ENCODE measurements at places on chromosomes 12 and 14.

DNA sequence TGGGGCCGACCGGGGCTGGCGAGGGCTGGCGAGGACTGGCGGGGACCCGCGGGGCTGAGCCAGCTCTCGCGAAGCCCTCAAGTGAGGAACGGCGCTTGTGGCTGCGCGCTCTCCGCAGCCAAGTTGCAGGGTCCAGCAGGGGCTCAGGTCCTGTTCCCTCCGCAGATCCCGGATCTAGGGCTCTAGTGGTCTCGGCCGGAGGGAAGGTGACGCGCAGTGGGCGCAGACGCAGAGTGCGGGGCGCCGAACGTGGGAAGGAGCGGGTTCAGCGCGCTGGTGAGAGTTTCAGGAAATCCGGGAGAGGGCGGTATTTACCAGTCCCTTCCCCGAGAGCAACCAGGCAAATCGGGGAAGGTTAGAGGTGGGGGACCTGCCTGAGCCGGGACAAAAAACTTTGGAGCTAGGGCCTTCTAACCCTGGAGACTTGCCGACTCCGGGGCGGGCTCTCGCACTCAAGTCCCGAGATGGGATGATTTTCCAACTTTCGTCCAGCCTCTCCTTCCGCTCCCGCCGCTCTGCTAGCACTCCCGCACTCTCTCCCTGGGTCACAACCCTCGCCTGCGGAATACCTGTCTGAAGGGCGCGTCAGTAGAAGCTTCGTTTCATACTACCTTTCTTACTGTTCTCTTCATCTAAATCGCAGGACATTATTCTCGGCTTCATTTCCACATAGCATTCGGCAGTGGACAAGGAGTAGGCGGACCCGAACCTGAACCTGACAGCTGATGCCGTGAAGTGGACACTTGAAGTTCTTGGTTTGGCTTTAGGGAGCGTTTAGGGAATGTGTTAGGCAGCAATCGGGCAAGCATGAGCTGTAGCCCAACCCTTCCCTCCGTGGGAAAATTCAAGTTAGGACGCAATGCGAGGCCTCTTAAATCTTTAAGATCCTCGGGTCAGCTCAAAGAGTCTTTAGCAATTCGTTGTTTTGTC, 13.6 kb upstream of the PAX9 start:
- DNase-seq = no peak

GRCh38 chr14:71117839-71118743, 210.8 kb downstream of the PCNX1 start:
- no peak for DNase-seq

DNA sequence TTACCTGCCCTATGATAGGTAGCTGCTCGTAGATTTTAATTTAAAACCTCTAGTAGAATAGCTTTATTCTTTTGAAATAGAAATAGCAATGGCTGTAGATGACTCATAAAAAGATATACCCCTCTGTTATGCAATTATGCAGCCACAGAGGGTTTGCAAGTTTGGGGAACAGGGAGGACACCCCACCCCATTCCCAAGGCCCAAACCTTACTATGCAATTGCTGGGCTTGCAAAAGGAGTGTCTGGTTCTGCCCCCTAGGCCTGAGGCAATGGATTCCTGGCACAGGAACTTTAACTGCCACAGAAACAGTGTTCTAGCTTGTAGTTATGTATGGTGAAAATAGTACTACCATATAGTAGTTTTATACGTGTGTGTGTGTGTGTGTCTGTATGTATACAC, 403.3 kb downstream of the ADAMTS20 start:
- no peak for DNase-seq

- DNase-seq = no peak
These were observed 221.6 kb downstream of the LRRK2 start for GRCh38 chr12:40446385-40446784.

GRCh38 chr12:105721051-105721825, 390.7 kb downstream of the C12orf75 start:
- no peak for DNase-seq

- no peak for DNase-seq
These were observed 2.6 kb downstream of the LRRC10 start for GRCh38 chr12:69608114-69608513.

- DNase-seq = no peak
These were observed 91.3 kb downstream of the RPS29 start for GRCh38 chr14:49494836-49495235.

DNA sequence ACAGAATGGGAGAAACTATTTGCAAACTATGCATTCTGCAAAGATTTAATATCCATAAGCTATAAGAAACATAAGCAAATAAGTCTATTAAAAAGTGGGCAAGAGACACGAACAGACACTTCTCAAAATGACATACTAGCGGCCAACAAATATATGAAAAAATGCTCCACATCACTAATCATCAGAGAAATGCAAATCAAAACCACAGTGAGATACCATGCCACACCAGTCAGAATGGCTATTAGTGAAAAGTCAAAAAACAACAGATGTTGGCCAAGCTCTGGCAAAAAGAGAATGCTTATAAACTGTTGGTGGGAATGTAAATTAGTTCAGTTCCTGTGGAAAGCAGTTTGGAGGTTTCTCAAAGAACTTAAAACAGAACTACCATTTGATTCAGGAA, 121.3 kb downstream of the KCNMB4 start:
- no peak for DNase-seq

GRCh38 chr14:104788873-104789663, 6.5 kb downstream of the AKT1 start:
- no peak for DNase-seq

- no peak for DNase-seq
These were observed 550.0 kb upstream of the TBX3 start for GRCh38 chr12:115233891-115234543.

GRCh38 chr12:75705749-75706711, 194.6 kb upstream of the KRR1 start:
- DNase-seq = no peak

DNA sequence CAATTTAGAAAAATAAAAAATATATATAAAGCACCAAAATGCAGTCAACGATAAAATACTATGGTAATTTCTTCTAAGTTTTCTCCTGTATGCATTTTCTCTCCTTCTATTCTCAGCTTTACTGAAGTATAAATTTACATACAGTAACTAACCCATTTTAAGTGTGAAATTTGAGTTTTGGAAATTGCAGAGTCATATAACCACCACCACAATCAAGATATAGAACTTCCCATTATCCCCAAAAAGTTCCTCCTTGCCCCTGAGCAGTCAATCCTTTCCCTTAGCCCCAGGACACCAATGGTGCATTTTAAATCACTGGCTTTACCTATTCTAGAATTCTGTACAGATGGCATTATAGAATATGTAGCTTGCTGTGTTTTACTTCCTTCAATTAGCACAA, 31.0 kb upstream of the BBS10 start:
- DNase-seq = no peak

DNA sequence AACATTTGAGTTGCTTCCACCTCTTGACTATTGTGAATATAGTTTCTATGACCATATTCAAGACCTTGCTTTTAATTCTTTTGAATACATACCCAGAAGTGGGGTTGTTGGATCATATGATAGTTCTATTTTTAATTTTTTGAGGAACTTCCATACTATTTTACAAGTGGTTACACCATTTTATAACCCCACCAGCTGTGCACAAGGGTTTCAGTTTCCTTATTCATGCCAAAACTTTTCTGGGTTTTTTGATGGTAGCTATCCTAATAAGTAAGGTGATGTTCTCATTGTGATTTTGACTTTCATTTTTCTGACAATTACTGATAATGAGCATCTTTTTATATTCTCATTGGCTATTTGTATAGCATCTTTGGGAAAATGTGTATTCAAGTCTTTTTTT, 109.4 kb upstream of the GARIN2 start:
- DNase-seq = no peak

DNA sequence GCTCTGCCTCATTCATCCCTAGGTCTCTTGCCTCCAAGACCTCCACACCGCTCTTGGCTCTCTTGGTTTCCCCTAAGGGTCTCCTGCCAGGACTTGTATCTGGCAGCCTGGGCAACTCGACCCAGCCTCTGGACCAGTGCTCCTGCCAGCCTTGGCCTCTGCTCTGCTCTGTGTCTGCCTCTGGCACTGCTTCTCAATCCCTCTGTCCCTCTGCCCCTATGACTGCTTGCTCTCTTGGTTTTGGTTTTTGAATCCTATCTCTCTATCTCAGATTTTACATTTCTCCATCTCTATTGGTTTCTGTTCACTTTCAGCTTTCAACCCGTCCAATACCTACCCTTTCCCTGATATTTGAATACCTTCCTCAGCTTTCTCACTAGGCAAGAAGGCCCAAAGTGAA, 6.3 kb downstream of the ITGA5 start:
- no peak for DNase-seq

DNA sequence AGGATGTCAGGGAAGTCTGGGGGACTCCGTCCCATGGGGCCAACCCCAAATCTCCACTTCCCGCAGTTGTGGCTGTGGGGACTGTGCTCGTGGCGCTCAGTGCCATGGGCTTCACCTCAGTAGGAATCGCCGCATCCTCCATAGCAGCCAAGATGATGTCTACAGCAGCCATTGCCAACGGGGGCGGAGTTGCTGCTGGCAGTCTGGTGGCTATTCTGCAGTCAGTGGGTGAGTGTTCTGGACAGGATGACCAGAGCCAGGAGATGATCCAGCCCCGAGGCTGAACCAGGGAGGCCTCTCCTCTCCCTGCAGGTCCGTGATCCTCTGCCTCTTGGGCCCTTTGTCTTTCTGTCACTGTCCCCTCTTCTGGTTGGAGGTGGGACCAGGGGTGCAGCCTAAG, 8.8 kb upstream of the IFI27 start:
- no peak for DNase-seq

All from stimulated activated CD4-positive, alpha-beta T cell treated with anti-CD3 and anti-CD28 coated beads, Interleukin-12 subunit alpha, Interleukin-12 subunit beta, amount 100 ng/mL, for 4 hours (primary cell).